NCI-H1105 treated with DMSO at 0.1 percent for 48 hours (cell line): ENCODE measurements at places on chromosomes 3 and 15.
A peak's percentile ranks its signal among the peaks of the same experiment; 100 is the strongest.

DNA sequence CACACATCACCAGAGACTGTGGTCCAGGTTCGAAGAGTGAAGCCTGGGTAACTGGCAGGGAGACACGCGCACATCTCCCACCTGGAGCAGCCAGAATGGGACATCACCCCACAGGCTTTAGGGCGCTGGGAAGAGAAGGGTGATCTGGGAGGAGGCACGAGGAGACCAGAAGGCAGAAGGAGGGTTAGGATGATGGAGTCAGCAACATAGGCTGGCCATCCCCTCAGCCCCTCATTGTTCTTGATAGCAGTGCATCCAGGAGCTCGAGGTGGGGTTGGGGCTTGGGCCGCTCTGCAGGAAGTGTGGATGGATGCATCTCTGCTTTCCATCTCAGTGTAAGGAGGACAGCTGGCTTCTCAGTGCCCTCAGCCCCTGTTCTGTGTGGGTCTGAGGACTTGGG is 15.2 kb downstream of the PLA2G4F start:
- no peak for DNase-seq

GRCh38 chr3:86930181-86930580 is 60.8 kb downstream of the VGLL3 start:
- DNase-seq = no peak

DNA sequence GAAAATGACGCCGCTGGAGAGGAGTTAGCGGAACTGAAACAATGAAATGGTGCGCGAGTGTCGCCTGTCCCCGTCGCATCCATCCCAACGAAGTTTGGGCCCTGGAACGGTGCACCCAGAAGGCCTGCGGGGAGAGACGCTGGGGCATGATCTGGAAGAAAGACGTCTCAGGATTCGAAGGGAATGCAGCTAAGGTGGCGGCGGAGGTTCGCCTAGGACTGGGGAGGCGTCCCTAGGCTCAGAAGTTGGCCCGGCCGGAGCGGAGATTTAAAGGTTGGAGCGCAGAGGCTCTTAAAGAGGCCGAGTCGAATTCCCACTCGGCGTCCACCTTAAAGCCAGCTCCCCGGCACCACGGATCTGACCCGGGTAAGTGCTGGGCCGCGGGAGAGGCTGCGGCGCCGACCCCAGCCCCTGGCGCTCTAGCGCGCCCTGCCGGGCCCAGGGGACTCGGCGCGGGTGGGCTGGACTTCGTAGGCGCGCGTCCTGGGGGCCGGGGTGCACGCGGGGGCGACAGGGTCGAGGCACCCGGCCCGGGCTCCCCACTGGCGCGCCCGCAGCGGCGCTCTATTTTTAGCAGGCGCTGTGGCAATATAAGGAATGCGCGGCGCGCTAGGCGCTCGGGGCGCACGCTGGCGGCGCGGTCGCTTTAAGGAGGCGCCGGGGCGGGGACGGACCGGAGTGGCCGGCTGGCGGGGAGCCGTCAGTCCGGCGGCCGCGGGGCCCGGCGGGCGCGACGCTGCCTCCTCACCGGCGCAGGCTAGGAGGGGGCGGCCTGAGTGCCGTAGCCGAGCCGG is at the start of gene MRAS:
MRAS (plus strand) TSS at position 620 of the 794 bp plus-strand sequence. CDS start 24,305 bp downstream, outside the sequence.
- peak; percentile 65 for DNase-seq

DNA sequence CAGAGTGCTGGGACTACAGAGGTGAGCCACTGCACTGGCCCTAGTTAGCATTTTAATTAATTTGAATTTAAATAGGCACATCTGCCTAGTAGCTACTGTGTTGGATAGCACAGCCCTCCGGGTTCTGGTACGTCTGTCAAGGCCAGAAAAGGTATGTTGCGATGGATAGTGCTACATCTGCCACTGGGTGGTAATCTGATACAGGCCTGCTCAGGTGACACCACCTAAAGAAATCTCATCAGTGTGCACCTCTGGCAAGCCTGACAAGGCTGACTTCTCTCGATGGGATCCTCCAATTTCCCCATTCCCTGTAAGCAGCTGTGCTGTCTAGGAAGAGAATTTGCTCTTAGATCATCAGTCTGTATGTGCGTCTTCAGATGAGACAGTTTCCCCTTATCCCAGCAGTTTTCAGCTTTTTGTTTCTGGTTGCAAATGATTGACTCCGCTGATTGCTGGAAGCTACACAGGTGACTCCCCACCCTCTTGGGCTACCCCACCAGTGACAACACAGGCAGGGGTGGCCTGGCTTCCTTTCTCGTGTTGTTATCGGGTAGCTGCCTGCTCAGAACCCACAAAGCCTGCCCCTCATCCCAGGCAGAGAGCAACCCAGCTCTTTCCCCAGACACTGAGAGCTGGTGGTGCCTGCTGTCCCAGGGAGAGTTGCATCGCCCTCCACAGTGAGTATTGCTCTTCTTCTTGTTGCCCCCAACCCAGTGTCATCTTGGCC is at the start of gene CCR9:
CCR9 (plus strand) TSS at position 565 of the 727 bp plus-strand sequence. CDS start 8,391 bp downstream, outside the sequence.
- DNase-seq = no peak

DNA sequence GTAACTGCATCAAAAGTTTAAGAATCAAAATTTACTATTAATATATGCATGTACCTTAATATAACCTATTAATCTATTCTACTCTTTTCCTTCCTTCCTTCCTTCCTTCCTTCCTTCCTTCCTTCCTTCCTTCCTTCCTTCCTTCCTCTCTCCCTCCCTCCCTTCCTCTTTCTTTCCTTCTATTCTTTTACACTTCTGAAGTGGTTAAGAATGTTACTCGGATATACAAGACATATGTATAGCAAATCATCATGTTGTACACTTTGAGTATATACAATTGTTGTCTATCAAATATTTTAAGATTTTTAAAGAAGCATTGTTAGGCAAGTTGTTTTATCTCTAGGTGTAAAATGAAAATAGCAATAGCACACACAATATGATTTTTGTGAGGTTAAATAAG is 713.1 kb upstream of the NAALADL2 start:
- no peak for DNase-seq

- DNase-seq = no peak
These were observed 30.7 kb upstream of the NECTIN3 start for GRCh38 chr3:111040959-111041358.

- DNase-seq = no peak
These were observed 89.6 kb downstream of the THRB start for GRCh38 chr3:24405057-24405456.

- DNase-seq = no peak
These were observed 104.5 kb downstream of the TFG start for GRCh38 chr3:100813828-100814227.

GRCh38 chr3:191030491-191030890 is 168.0 kb upstream of the GMNC start:
- no peak for DNase-seq

- DNase-seq = peak; percentile 75
These were observed 3.6 kb upstream of the CLDN16 start for GRCh38 chr3:190384309-190384756.

- DNase-seq = no peak
These were observed 98.8 kb upstream of the PLXND1 start for GRCh38 chr3:129705274-129705673.

- no peak for DNase-seq
These were observed 41.4 kb upstream of the GLCE start for GRCh38 chr15:69119001-69119400.

GRCh38 chr15:63070681-63071129 is 28.2 kb downstream of the TPM1 start:
- no peak for DNase-seq

GRCh38 chr15:63888146-63888545 is 54.4 kb upstream of the HERC1 start:
- no peak for DNase-seq

DNA sequence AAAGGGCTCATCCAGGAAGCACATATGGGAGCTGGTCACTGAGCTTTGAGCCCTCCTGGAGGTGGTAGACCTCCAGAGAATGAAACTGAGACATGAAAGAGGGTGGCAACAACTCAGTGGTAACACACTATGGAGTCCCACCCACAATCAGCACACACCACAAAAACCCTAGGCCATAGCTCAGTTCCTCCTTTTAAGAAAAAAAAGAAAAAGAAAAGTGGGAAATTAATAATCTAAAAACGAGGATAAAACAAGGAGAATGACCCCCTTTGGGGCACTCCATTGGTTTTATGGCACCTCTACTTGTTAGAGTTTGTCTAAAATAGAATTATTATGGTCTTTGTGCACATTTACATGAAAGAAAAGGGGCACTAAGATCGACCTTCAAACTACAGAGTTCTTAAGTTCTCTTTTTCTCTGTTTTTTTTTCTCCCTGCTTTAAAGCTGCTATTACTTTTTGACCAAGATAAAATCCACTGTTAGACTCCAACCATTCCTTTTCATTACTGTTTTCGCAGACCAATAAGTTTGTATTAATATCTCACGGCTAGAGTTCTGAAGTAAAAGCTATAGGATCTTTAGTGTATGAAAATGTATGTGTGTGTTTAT is 40.2 kb upstream of the ZBTB20 start:
- DNase-seq = no peak

GRCh38 chr3:170033489-170033888 is 4.3 kb upstream of the GPR160 start:
- DNase-seq = no peak

DNA sequence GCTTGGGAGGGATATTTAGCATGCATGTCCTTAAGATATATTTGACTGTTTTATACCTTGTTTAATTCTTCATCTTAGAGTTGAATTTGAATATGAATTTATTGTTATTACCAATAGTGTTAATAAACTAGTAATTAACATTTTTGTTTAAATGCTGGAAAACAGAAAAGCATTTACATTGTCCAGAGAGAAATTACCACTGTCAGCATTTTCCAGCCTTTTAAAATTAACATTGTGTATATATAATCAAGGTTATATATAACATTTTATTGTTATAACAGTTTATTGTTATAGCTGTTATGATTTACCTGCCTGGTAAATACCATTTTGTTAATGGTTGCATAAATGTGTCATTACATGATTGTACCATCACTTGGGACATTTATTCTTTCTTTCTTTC is 8.0 kb upstream of the P4HTM start:
- DNase-seq = no peak
